ENCODE measurements at places on chromosomes 7 and 10. TPM values are rescaled to one million over a fixed set of nuclear protein-coding genes. Genes with fewer than 3 reads are reported as not detected.
A peak's percentile ranks its signal among the peaks of the same experiment; 100 is the strongest.

Gene PPP1R9A
- total RNA-seq, result 22.2 TPM

Gene GPR85
- 3.0 TPM for total RNA-seq

Gene ASNS
- 7.1 TPM for total RNA-seq

Gene FIGNL1
- 18.4 TPM for total RNA-seq

GRCh38 chr10:48705401-48705938 lies 20.8 kb downstream of the WDFY4 start:
- no peaks in the 10 kb centered on the region for H3K4me1 ChIP-seq
- no peak for DNase-seq
- no peaks in the 10 kb centered on the region for H3K36me3 ChIP-seq
- H3K27me3 ChIP-seq, result peaks cover 1% of the 10 kb centered on the region

GRCh38 chr7:22168129-22168634 lies 188.8 kb downstream of the RAPGEF5 start:
- peaks cover 6% of the 10 kb centered on the region for H3K36me3 ChIP-seq
- H3K4me3 ChIP-seq, result no peak overlapping the region
- H3K27me3 ChIP-seq, result no peaks in the 10 kb centered on the region
- peaks cover 3% of the 10 kb centered on the region for H3K4me1 ChIP-seq
- DNase-seq, result no peak
- no peak overlapping the region for H3K27ac ChIP-seq

DNA sequence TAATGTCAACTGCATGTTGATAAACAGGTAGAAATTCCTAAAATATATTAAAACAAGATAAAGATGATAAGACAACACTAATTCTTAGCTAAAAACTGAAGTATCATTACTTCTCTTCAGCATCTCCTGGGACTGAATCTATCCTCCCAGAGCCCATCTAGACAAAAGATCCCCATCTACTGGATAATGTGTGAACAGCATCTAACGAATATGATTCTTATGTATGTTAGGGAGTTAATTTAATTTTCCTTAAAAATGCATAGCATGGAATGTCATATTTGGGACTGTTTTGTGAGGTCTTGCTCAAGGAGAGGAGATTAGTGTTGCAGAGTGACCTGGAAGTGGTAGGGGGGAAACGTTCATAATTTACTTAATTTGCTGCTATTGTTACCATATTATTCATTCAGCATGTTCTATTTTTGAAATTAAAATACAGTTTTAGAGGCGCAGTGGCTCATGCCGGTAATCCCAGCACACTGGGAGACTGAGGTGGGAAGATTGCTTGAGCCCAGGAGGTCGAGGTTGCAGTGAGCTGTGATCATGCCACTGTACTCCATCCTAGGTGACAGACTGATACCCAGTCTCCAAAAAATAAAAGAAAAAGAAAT lies 305.1 kb upstream of the CSTF2T start:
- H3K4me1 ChIP-seq, result peaks cover 34% of the 10 kb centered on the region
- no peaks in the 10 kb centered on the region for H3K36me3 ChIP-seq
- no peak overlapping the region for H3K27ac ChIP-seq
- no peaks in the 10 kb centered on the region for H3K27me3 ChIP-seq
- peak; percentile 9 for DNase-seq
- H3K4me3 ChIP-seq, result no peak overlapping the region

DNA sequence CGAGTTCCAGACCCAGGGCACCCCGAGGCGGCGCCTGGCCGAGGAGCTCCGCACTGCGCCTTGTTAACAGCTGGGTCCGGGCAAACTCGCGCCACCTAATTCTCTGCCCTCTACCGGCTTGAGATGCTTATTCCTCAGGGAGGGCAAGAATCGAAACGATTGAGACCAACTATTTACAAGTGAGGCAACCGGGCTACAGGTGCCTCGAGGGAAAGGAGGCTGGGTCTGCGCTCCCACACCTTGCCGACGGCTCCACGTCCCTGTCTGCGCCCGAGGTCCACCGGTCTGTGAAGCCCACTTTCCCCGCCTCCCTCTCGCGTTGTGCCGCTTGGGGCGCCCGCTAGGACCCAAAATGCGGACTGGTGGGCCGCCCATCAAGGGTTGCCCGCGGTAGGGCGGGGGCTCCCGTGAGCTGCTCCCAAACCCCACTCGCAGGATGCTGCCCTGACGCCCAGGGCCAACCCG lies 527 bp downstream of the AKR1B1 start:
- no peak overlapping the region for H3K27ac ChIP-seq
- peak; percentile 68 for DNase-seq
- no peaks in the 10 kb centered on the region for H3K36me3 ChIP-seq
- H3K27me3 ChIP-seq, result no peaks in the 10 kb centered on the region
- H3K4me3 ChIP-seq, result peak overlapping the region; percentile 85

- no peak overlapping the region for H3K4me3 ChIP-seq
- no peak overlapping the region for H3K27ac ChIP-seq
- peaks cover 2% of the 10 kb centered on the region for H3K27me3 ChIP-seq
- H3K4me1 ChIP-seq, result no peaks in the 10 kb centered on the region
These were observed 26.7 kb upstream of the CD36 start for GRCh38 chr7:80611779-80612178.

- no peak for DNase-seq
- peaks cover 4% of the 10 kb centered on the region for H3K36me3 ChIP-seq
- H3K27ac ChIP-seq, result no peak overlapping the region
- H3K4me1 ChIP-seq, result peaks cover 3% of the 10 kb centered on the region
- H3K4me3 ChIP-seq, result no peak overlapping the region
These were observed 2.8 kb downstream of the EFCAB10 start for GRCh38 chr7:105578496-105578895.

GRCh38 chr7:105639667-105640493 lies 58.6 kb upstream of the EFCAB10 start:
- peaks cover 4% of the 10 kb centered on the region for H3K27me3 ChIP-seq
- H3K4me1 ChIP-seq, result peaks cover 46% of the 10 kb centered on the region
- no peak overlapping the region for H3K4me3 ChIP-seq
- no peak for DNase-seq
- H3K27ac ChIP-seq, result no peak overlapping the region
- H3K36me3 ChIP-seq, result peaks cover 15% of the 10 kb centered on the region

- H3K36me3 ChIP-seq, result no peaks in the 10 kb centered on the region
- H3K4me1 ChIP-seq, result no peaks in the 10 kb centered on the region
- H3K27me3 ChIP-seq, result no peaks in the 10 kb centered on the region
These were observed 416.7 kb downstream of the ARL4A start for GRCh38 chr7:13104128-13104527.

Data from endothelial cell (in vitro differentiated cells).